ENCODE measurements at places on chromosomes 6 and 20.

DNA sequence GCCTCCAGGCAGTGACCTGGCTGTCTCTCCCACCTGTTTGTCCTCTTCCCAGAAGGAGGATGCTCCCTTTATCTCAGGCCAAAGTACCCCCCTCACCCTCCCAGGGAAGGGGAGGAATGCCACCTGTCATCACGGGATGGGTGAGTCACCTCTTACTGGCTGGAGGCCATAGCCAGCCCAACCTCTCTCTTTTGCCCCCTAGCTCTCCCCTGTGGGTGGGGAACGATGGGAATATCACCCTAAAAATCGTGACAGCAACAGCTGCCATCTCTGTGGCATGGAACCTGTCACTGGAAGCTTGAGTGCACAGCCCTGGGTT is 137.5 kb upstream of the PTPN1 start:
- no peak for DNase-seq

GRCh38 chr6:1708122-1708521 is 98.4 kb downstream of the FOXC1 start:
- no peak for DNase-seq

DNA sequence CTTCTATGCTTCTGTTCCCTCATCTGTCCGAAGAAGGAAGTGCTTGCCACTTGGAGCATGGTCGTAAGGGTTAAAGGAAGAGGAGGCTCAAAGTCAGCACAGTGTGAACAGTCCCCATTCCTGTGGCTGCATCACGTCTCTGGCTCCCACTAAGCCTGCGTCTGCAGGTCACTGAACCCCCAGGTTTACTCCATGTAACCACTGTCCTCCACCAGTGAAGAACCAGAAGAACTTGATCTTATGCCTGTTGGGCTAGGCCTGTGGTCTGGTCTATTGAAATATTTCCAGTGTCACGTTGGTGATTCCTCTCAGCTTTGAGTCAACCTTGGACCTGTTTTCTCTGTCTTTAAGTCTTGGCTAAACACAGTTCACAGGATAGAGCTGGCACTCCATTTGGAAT is 45.9 kb upstream of the SCP2D1 start:
- DNase-seq = no peak

DNA sequence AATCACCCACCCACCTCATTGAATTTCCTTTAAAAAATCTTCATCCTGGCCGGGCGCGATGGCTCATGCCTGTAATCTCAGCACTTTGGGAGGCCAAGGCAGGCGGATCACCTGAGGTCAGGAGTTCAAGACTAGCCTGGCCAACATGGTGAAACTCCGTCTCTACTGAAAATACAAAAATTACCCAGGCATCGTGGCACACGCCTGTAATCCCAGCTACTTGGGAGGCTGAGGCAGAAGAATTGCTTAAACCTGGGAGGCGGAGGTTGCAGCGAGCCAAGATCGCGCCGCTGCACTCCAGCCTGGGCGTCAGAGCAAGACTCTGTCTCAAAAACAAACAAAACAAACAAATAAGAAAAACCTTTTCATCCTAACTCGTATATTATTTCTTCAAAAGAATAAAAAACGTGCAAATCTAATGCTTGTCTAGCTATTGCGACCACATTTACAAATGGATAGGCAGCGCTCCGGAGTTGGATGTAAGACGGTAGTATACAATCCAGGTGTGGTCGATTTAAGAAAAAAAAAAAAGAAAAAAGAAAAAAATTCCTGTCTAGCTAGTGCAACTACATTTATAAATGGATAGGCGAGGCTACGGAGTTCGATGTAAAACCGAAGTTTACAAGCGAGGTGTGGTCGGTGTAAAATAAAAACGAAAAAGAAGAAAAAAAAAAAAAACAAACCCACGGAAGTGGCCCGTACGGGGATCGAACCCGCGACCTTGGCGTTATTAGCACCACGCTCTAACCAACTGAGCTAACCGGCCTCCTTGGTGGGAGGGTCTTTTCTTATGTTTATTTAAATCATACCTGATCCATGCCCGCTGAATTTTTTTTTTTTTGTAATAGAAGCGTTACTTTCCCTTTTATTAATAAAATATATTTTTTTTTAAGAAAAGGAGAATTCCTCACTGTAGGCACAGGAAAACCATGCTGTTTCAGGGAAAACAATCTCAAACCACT is 70.7 kb upstream of the PRSS16 start:
- peak; percentile 75 for DNase-seq

- no peak for DNase-seq
Measured at GRCh38 chr20:53773792-53774401, 180.3 kb upstream of the ZNF217 start.

DNA sequence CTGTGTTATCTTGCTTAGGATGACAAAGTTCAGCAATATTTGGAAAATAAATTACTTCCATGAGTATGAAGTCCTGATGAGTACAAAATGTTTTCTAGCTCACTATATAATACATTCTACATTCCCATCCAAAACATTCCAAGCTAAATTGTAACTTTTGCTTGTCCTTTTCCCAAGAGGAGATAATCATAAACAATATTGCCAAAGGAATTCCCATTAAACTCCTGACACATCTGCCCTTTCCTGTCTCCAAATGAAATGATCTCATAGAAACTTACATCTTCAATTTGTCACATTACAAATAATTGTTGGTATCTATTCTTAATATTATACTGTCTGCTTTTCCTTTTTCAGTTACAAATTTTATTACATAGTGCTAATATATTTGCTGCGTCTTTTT is 20.4 kb upstream of the SENP6 start:
- no peak for DNase-seq
